ENCODE measurements at places on chromosomes 6 and 20.

GRCh38 chr20:64139199-64140060 is 24.8 kb upstream of the MYT1 start:
- no peak for DNase-seq

GRCh38 chr6:114862064-114862463 is 519.2 kb upstream of the HS3ST5 start:
- DNase-seq = no peak

GRCh38 chr6:146335336-146335735 is 208.3 kb upstream of the RAB32 start:
- DNase-seq = no peak

- no peak for DNase-seq
Observed at GRCh38 chr6:548091-548490, 108.8 kb downstream of the HUS1B start.

- DNase-seq = no peak
Observed at GRCh38 chr20:54223751-54224150, 15.9 kb downstream of the PFDN4 start.

GRCh38 chr6:3899970-3900439 is 50.8 kb downstream of the FAM50B start:
- no peak for DNase-seq

DNA sequence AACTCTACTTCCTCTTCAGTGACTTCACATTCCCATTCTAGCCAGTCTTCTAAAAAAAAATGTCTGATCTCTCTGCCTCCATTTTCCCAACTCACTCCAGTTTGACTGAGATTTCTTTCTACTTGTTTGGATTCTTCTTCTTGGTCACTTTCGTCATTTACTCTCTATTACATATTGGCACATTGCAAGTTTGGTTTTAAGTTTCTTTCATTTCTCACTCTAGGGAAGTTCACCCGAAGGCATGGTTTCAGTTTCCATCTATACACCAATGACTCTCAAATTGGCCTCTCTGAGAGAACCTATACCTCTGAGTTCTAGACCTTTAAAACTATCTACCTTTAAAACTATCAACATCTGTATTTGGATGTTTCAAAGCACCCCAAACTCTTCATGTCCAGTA is 51.3 kb downstream of the CD109 start:
- DNase-seq = no peak

DNA sequence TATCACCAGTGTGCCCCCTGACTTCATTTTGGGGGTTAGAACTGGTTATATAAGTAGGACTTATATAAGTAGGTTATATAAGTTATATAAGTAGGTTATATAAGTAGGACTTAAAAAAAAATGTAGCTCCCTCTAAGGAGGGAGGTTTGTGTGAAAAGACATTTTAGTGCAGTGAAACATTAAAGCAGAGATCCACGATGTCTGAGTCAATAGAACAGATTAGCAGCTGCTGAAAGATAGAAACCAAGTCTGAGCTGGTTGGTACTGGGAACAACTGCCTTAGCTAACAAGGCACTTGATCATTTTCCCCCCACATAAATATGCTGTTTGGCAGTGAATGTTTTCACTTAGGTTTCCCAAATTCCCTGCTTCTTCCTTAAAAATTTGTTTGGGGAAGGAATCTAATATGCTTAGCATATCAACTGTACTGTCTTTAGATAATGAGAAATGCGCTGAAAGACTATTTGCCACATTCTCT is 2.1 kb upstream of the RPS12 start:
- DNase-seq = no peak

- DNase-seq = no peak
Observed at GRCh38 chr20:33740189-33740588, 8.4 kb downstream of the ZNF341 start.

DNA sequence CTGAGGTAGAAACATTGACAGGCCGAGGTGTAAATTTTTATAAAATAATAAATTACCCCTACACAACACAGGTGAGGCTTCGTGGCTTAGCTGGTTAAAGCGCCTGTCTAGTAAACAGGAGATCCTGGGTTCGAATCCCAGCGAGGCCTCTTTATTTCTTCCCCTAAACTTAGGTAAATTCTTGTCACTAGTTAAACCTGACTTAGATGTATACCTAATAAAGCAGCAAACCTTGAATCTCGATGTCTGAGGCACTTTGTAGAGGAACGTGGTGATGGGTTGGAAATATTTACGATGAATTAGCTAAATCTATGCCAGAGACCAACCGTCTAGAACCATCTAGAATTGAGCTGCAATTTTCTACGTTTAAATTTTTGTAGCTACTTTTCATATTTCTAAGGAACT is 185.6 kb downstream of the OR2B2 start:
- no peak for DNase-seq

- DNase-seq = peak; percentile 93
Observed at GRCh38 chr6:161676586-161676985, 402.7 kb upstream of the AGPAT4 start.

DNA sequence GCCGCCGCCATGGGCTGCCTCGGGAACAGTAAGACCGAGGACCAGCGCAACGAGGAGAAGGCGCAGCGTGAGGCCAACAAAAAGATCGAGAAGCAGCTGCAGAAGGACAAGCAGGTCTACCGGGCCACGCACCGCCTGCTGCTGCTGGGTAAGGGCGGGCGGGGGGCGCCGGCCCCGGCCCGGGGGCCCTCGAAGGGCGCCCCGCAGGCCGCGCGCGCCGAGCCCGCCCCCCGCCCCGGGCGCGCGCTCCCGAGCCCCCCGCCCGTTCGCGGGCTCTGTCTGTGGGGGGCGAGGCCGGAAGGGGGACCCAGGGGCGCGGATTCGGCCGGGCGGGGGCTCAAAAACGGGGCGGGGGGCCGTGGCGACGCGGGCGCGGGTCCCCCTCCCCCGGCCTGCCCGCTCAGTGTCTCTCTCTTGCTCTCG is 39.2 kb downstream of the GNAS start:
- DNase-seq = peak; percentile 45

Data from NCI-H1105 treated with DMSO at 0.1 percent for 48 hours (cell line).